ENCODE measurements at places on chromosomes 6 and 20.

GRCh38 chr6:158737082-158737709, 82.0 kb downstream of the EZR start:
- DNase-seq: no peak

DNA sequence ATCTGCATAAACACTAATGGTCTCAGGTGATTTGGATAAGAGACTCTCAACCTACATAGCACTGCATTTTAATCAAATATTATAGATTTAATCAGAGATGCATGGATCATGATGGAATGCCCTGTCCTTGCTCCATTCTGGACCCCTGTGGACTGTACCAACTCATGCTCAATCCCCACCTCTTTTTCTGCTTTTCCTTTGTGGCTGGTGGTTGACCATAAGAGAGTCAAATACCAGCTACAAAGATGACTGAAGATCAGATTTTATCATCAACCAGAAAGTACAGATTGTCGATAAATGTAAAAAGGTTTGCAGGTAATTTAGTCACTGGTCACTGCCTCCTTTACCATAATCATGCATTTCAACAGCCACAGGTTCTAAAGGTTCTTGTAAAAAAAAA, 116.2 kb downstream of the ME1 start:
- DNase-seq: no peak

DNA sequence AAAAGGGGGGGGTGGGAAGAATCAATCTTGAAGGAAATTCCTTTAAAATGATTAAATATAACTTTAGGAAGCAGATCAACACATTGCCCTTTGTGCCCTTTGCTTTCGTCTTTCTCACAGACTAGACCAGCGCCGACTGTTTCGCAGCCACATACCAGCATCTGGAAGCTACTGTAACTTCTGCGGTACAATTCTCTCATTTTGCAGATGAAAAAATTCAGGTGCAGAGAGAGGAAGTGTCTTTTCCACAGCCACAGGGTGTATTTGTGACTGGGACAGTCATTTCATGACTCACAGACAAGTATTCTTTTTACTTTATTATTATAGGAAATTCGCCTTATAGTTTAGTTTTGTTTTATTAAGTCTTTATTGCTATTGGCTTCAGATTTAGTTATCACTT, 84.2 kb downstream of the UST start:
- no peak for DNase-seq

- no peak for DNase-seq
These were observed 671.2 kb downstream of the EPHA7 start for GRCh38 chr6:92748131-92748530.

DNA sequence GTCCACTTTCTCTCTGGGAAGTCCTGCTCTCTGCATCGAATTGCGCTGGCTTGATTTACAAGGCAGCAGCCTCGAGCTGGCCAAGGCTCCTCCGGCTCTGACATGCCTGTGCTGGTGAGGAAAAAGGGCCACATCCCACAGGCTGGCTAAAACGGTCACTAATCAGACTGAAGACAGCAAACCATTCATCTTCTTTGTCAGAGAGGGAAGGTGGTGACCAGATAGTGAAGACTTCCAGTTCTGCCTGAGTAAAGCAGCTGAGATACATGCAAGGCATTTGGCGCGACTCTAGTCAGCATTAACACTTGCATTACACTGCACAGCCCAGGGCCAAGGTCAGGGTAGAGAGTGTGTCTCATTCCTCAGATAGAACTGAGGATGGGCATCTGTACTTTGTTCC, 203.2 kb upstream of the MAP3K7 start:
- no peak for DNase-seq

GRCh38 chr6:114030767-114031166, 59.8 kb upstream of the HDAC2 start:
- DNase-seq: no peak

DNA sequence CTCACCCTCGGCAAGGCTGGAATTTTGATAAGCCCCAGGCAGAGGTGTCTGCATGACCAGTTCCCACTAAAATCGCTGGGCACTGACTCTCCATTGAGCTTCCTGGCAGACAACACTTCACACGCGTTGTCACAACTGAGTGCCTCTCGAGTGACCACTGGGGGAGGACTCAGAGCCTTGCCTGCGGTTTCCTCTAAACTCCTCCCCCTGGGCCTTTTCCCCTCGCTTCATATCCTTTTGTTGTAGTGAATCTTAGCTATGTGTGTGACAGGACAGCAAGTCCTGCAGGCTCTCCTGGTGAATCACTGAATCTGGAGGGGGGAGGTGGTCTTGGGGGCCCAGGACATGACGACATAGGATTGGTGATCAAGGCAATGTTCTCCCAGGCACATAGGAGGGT, 670.8 kb downstream of the PRKN start:
- DNase-seq: no peak

DNA sequence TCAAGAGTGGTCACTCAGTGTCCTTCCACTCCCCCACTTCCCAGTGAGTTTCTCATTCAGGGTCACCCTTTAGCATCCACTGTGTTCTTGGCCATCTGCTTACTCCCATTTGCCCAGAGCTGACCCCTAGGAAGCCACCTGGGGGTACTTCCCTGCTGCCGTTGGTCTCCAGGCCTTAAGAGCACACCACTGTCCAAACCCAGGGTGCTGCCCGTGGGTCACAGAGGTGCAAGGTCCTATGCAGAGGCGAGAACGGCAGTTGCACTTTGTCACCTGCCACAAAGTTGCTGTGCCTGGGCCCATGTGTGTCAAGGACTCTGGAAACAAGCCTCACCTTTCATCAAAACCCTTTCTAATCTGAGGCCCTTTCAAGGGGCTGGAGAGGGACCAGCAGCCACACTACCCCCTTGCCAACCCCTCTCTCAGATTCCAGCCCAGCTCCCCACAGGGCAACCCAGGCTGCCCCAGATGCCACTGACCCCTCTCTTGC, 191.1 kb downstream of the ZMYND8 start:
- no peak for DNase-seq

DNA sequence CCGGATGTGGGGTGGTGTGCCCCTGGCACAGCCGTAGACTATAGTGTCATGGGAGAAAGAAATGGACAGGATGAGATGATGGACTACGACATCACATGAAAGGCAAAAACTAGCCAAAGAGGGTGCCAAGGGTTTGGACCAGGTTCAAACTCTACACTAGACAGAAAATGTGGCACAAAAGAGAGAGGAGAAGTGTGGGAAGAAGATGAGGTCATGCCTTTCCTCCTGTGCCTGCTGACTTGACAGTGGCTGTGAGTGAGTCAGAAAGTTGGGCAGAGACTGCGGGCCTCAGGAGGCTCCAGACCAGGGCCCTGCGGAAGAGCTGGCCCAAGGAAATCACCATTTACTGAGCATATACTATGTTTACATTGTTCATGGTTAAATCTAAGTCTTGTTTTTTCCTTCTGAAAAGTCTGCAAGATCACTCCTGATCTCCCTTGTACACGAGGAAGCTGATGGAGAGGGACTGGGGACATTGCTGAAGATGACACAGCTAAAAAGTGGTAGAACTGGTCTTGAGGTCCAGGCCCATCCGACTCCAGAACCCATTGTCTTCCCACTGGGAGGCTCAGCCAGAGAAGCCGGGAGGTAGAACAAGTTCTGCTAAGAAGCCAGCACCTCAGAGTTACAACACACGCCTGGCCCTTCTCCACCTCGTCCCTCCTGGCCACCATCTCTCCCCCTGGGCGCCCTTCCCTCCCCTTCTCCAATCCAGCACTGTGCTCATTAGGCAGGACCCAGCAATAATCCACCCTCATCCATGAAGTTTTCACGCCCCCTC, 35.6 kb downstream of the CNKSR3 start:
- no peak for DNase-seq

DNA sequence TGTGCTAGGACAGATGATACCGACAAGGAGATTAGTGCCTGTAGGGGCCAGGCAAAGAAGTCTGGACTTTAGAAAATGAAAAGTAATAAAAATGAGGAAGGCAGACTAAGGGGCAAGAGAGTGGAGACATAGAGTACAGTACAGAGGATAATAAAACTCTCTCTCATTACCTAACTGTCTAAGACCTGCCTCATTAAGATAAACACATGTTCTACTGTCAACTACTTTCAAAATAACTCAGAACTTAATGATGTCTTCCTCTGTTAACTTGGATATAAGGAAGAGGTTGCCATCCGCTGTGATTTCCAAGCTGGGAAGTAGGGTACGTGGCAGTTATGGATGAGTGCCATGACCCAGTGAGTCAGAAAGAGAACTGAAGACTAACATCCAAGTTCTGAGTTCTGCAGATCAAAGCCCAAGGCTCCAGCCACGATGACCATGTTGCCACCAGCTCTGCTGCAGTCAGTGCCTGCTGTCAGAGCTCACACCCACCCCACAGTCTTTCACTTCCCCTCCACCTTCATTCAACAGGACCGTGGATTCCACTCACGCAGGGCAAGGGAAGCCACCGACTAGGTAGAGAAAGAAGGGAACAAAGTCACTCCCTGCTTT, 81.8 kb downstream of the KIF16B start:
- no peak for DNase-seq

- DNase-seq: no peak
These were observed 566.2 kb upstream of the NRSN1 start for GRCh38 chr6:23559587-23560343.

GRCh38 chr6:32327103-32327502, 44.6 kb downstream of the TSBP1 start:
- no peak for DNase-seq

DNA sequence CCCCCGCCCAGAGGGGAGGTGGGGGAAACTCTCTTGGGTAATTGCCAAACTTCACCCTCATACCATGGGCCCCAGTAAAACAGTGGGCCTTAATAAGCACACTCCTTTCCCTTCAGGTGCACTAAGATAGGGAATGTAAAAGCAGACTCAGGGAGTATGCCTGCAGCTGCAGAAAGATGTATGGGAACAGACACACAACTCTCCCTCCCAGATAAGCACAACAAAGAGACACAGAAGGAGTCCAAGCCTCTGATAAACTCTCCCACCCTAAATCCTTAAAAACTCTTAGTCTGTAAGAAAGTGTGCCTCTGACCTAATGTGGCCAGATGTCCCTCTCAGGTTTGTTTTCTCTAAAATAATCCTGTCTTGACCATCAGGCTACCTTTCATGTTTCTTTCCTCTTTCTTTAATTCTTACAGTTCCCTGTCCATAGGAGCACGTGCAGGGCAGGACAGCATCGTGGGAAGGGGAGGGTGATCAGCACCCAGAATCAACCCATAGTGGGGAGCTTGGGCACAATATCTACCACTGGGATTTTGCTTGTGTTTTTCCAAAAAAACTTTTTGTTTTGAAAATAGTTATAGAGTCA, 11.3 kb upstream of the CTCFL start:
- no peak for DNase-seq

DNA sequence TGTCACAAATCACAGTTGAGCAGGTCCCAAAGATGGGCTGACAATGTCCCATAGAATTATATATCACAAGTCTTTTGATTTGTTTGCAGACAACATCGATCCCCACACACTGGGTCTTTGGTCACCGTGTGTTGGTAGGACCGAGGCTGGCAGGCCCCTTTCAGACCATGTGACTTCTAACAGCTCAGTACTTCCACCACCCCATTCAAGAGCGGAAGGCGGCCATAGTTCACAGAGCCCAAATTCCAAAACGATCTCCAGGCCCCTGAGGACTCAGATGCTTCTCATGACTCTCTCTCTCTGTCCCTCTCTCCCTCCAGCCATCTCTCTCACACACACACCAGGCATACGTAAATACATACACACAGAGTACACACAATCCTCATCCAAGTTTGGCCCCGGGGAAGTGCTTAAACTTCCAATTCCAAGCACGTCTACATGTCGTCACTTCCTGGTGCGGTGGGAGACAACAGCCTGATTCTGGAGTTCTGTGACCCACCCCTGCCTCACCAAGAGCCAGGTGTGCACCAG, 155.9 kb upstream of the INSM1 start:
- DNase-seq: no peak

GRCh38 chr6:136866872-136867416, 44.6 kb downstream of the PEX7 start:
- no peak for DNase-seq

GRCh38 chr6:118893807-118894424, at the start of gene ASF1A:
ASF1A (plus strand) TSS chr6:118894152; CDS start chr6:118894414, 262 bp downstream.
- peak; percentile 92 for DNase-seq

DNA sequence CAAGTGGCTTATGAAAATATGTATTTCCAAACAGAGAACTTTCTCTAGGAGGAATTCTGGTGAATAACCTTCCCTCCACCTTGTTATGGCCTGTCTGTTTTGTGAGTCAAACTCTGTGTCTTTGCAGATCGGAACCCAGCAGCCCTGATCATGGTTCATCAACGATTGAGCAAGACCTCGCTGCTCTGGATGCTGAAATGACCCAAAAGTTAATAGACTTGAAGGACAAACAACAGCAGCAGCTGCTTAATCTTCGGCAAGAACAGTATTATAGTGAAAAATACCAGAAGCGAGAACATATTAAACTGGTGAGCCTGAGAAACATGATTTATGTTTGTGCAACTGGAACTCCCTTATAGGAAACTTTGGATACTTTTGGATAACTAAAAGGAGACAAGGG, 294.5 kb upstream of the PLCB4 start:
- no peak for DNase-seq

DNA sequence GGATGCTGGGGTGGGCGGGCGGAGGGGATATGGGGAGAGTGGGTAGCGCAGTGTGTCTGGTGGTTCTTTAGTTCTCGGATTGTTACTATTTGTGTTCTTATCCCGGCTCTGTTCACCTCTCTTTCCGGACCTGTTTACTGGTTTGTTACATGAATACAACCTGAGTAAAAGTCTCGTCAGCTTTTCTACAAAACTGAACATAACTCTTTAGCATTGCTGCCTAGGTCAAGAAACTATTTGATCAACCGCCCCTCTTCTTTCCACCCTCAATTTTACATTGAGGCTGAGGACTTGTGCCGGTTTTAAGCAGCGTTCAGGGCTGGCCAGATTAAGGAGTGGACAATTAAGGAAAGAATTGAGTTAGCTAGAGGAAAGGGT, 625 bp downstream of the ABT1 start:
- no peak for DNase-seq

DNA sequence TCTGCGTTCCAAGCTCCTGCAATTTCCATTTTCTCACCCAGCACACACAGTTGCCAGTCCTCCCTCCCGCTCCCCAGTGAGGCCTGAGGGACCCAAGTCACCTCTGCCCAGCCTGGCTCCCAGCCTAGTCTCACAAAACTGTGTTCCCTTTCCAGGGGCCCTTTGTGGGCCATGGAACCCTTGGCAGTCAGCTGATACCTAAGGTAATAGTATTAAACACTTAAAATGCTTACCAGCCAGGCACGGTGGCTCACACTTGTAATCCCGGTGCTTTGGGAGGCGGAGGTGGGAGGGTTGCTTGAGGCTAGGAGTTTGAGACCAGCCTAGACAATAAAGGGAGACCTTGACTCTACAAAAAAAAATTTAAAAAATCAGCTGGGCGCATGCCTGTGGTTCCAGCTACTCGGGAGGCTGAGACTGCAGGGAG, 3.2 kb upstream of the RBM38 start:
- no peak for DNase-seq

DNA sequence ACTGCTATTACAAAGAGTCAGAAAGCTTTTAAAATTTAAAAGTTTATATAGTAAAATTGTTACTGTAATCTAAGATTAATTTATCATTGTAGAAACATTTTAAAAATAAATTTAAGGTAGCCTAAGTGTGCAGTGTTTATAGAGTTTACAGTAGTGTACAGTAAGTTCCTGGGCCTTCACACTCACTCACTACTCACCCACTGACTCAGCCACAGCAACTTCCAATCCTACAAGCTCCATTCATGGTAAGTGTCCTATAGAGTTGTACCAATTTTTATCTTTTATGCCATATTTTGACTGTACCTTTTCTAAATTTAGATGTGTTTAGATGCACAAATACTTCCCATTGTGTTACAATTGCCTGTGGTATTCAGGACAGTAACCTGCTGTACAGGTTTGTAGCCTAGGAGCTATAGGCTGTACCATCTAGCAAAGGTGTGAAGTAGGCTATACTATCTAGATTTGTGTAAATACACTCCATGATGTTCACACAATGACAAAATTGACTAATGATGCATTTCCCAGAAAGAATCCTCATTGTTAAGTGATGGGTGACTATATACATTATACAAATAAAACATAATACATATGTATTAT, 10.2 kb upstream of the TMEM170B start:
- DNase-seq: no peak
